ENCODE measurements at places on chromosomes 13 and 19.
A peak's percentile ranks its signal among the peaks of the same experiment; 100 is the strongest.

DNA sequence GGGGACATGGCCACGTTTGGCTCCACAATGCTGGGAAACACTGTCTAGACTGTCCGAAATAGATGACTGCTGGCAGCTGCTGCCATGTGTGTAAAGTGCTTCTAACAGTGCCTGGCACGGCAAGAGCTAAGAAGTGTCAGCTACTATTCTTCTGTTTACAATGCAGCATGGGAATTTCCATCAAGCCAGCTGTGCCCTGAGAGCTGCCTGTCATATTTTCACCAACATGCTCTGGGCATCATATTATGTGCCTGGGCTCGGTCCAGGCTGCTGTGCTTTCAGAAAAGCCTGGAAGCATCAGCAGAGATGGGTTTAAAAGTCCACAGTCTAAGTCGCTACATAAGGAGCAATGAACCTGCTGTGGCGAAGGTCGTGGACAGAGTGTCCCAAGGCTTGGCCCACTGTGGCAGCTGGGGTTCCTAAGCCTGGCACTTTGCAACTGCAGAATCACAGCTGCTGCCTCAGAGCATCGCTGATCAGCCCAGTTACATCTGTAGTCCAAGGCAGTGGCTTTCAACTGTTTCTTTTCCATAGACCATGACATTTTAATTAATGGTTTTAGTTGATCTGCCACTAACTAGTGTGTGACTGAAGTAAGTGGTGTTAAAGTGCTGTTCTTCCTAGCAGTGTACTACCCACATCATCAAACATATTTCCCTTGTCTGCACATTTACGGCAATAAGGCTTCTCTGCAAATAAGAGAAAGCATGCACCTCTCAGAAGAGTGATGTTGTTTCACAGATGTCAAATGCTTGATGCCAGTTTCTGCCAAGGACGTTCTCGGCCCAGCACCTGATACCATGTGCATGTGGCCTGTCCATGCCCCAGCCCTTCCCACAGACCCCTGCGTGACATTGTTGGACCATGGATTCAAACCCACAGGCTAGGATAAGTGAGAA is 95.7 kb upstream of the C1QTNF9B start:
- no peak for DNase-seq

GRCh38 chr13:44096901-44097300 is 217.2 kb downstream of the LACC1 start:
- no peak for DNase-seq

- DNase-seq: no peak
These were observed 59.5 kb downstream of the SLC7A1 start for GRCh38 chr13:29535663-29536655.

GRCh38 chr19:2552859-2553258 is 76.9 kb downstream of the GADD45B start:
- peak; percentile 38 for DNase-seq

DNA sequence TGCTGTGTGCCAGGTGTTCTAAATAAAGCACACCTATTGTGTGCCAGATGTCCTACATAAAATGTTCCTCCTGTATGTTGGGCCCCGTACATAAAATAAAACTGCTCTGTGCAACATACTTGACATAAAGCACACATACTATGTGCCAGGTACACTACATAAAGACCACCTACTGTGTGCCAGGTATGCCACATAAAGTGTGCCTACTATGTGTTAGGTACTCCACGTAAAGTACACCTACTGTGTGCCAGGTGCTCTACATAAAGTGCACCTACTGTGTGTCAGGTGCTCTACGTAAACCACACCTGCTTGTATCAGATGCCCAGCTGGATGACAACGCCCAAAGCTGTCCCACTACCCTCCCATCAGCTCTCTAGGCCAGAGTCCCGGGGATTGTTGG is 5.8 kb upstream of the OR10H5 start:
- DNase-seq: no peak
